ENCODE measurements at places on chromosomes 16 and 17. TPM values are rescaled to one million over a fixed set of nuclear protein-coding genes. Genes with fewer than 3 reads are reported as not detected.

Gene BTBD17
- total RNA-seq: not detected

Gene NOXO1
- not detected for total RNA-seq

Gene TERB1
- total RNA-seq: 0.64 TPM

Gene TBC1D3
- not detected for total RNA-seq

Gene MT4
- total RNA-seq: not detected

Gene ITGB3
- total RNA-seq: 3.8 TPM

Gene TMC6
- 45.9 TPM for total RNA-seq

Gene TEKT1
- total RNA-seq: not detected

Gene ITGAX
- 16.8 TPM for total RNA-seq

Gene FBXO31
- total RNA-seq: 43.0 TPM

Gene SOX8
- 6.6 TPM for total RNA-seq

Gene MYH1
- total RNA-seq: not detected

Gene SLFN12L
- 3.3 TPM for total RNA-seq

Gene KCNJ16
- total RNA-seq: 1.3 TPM

GRCh38 chr17:2183346-2183745 is 120.2 kb downstream of the SMG6 start:
- peaks cover 18% of the 10 kb centered on the region for H3K4me1 ChIP-seq
- peak overlapping the region; percentile 22 for H3K27ac ChIP-seq
- no peaks in the 10 kb centered on the region for H3K36me3 ChIP-seq
- no peak for DNase-seq
- no peak overlapping the region for H3K4me3 ChIP-seq

GRCh38 chr16:53629607-53630312 is 73.9 kb downstream of the RPGRIP1L start:
- no peak for DNase-seq
- no peak overlapping the region for H3K27ac ChIP-seq
- H3K27me3 ChIP-seq: no peaks in the 10 kb centered on the region
- no peaks in the 10 kb centered on the region for H3K36me3 ChIP-seq
- no peak overlapping the region for H3K4me3 ChIP-seq

- peak overlapping the region; percentile 85 for H3K4me3 ChIP-seq
- H3K36me3 ChIP-seq: no peaks in the 10 kb centered on the region
- peak overlapping the region; percentile 83 for H3K27ac ChIP-seq
- DNase-seq: no peak
- H3K27me3 ChIP-seq: peaks cover 33% of the 10 kb centered on the region
- H3K4me1 ChIP-seq: peaks cover 10% of the 10 kb centered on the region
Measured at GRCh38 chr17:76071531-76072147, 678 bp downstream of the SRP68 start.

GRCh38 chr17:70355185-70355584 is 185.9 kb downstream of the KCNJ2 start:
- no peaks in the 10 kb centered on the region for H3K4me1 ChIP-seq
- no peaks in the 10 kb centered on the region for H3K36me3 ChIP-seq
- no peak overlapping the region for H3K27ac ChIP-seq
- no peak overlapping the region for H3K4me3 ChIP-seq
- no peak for DNase-seq

GRCh38 chr17:4208238-4208637 is 55.5 kb downstream of the ANKFY1 start:
- no peak overlapping the region for H3K27ac ChIP-seq
- no peak for DNase-seq
- H3K36me3 ChIP-seq: no peaks in the 10 kb centered on the region
- no peaks in the 10 kb centered on the region for H3K27me3 ChIP-seq

GRCh38 chr16:68319185-68319908 is 8.5 kb downstream of the PRMT7 start:
- H3K4me1 ChIP-seq: no peaks in the 10 kb centered on the region
- no peak overlapping the region for H3K27ac ChIP-seq
- no peaks in the 10 kb centered on the region for H3K36me3 ChIP-seq
- no peaks in the 10 kb centered on the region for H3K27me3 ChIP-seq
- no peak for DNase-seq

GRCh38 chr17:50354776-50355175 is 8.8 kb downstream of the XYLT2 start:
- H3K36me3 ChIP-seq: peaks cover 5% of the 10 kb centered on the region
- no peaks in the 10 kb centered on the region for H3K27me3 ChIP-seq
- no peak overlapping the region for H3K4me3 ChIP-seq
- no peak overlapping the region for H3K27ac ChIP-seq
- DNase-seq: no peak
- H3K4me1 ChIP-seq: no peaks in the 10 kb centered on the region

DNA sequence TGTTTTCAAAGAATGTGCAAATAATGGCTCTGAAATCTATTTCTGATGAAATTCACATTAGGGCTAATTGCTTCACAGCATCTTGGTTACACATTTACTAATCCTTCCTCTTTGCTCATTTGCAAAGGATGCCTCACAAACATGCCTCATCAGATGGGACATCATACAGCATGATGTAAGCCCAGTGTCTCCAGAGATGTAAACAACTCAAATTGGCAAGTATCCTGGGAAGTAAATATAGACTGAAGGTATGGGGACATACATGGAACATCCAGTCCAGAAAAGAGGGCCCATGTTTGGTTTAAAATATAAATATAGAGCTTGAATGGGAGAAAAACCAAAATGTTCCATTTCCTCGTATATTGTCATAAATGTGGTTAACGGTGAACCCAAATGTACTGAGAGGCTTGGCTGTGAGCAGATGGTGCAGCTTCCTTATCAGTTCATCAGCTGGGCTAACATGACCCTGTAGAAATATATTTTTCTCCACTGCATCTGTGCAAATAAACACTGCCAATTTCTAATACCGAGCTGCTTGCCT is 142.9 kb upstream of the NUDT7 start:
- H3K4me3 ChIP-seq: no peak overlapping the region
- H3K36me3 ChIP-seq: no peaks in the 10 kb centered on the region
- no peaks in the 10 kb centered on the region for H3K27me3 ChIP-seq
- no peaks in the 10 kb centered on the region for H3K4me1 ChIP-seq
- no peak for DNase-seq

DNA sequence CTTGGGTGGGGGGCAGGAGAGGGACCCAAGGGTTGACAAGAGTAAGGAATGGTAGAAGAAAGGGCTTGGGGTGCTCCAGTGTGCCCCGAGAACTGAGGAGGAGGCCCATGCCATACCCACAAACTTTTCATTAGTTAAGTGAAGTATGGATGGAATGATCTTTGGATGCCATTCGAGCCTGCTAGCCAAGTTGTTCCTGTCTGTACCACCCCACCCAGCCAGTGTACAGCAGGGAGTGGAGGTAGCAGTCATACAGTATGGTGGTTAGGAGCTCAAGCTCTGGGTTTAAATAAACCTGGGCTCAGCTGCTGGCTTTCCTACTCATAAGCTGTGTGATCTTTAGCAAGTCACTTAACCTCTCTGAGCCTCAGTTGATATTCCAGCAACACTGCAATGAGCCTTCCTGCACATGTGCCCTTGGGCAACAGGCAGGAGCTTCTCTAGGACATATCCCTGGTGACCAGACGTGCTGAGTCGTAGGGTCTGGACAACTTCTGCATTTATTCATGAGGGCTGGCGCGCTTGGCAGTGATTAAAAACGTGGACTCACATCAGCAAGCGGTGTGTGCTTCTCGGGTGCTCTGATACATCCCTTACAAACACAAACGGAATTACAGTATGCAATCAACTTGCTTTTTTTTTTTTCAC is 22.9 kb downstream of the ITPRIPL2 start:
- peaks cover 14% of the 10 kb centered on the region for H3K4me1 ChIP-seq
- H3K4me3 ChIP-seq: no peak overlapping the region
- no peaks in the 10 kb centered on the region for H3K36me3 ChIP-seq

DNA sequence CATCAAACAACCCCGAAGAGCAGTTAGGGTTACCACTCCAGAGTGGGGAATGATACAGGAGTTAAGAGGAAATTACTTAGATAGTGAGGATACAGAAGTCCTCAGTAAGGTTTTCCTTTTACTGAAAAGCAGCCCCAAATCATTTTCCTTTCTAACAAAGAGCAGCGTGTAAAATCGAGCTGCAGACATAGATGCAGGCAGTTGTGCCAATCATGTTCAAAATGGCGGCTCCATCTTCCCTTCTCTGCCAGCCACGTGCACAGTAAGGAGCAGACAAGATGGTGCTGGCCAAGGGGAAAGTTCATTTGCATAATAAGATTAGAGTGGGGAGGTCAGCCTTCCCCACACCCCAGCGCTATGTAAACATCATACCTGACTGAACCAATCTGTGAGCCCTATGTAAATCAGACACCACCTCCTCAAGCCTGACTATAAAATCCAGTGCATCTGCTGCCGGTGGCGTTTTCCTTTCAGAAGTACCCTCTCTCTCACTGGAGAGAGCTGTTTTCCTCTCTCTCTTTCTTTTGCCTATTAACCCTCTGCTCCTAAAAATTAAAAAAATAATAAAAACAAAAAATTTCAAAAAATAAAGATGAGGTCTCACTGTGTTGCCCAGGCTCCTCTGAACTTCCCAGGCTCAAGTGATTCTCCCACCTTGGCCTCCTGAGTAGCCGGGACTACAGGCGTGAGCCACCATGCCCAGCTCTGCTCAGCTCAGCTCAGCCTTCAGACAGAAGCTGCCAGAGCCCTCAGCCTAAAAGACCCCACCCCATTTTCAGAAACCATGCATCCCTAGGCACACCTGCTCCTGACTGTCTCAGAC is 2.6 kb upstream of the SRL start:
- H3K27ac ChIP-seq: no peak overlapping the region
- no peak overlapping the region for H3K4me3 ChIP-seq
- H3K4me1 ChIP-seq: no peaks in the 10 kb centered on the region
- no peaks in the 10 kb centered on the region for H3K36me3 ChIP-seq

GRCh38 chr17:71111460-71111859 is 942.1 kb downstream of the KCNJ2 start:
- no peak for DNase-seq
- H3K36me3 ChIP-seq: no peaks in the 10 kb centered on the region
- H3K4me1 ChIP-seq: no peaks in the 10 kb centered on the region
- H3K27ac ChIP-seq: no peak overlapping the region
- no peak overlapping the region for H3K4me3 ChIP-seq

- no peaks in the 10 kb centered on the region for H3K27me3 ChIP-seq
- no peaks in the 10 kb centered on the region for H3K36me3 ChIP-seq
- H3K4me3 ChIP-seq: no peak overlapping the region
- H3K27ac ChIP-seq: peak overlapping the region; percentile 85
- H3K4me1 ChIP-seq: no peaks in the 10 kb centered on the region
Measured at GRCh38 chr16:28324235-28324886, 32.0 kb downstream of the SBK1 start.

DNA sequence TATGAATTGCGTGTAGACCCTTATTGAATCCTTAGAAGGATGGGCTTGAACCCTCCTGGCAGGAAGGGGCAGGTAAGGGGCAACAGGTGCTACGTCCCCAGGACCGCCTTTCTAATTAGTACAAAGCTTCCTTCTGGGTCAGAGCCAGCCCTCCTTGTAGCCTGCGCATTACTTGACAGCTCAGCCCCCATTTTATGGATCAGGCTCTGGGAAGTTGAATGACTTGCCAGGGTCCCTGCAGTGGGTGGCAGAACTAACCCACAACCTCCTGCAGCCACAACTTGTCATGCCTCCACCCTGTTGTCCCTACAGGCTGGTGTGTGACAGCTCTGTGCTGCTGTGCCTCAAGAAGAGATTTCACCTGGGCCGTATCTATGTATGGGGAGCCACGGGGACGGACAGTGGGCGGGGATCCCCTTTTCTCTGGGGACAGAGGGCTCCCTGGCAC is 2.7 kb downstream of the MYO15B start:
- DNase-seq: no peak
- H3K27ac ChIP-seq: peak overlapping the region; percentile 96
- H3K27me3 ChIP-seq: no peaks in the 10 kb centered on the region
- no peaks in the 10 kb centered on the region for H3K4me1 ChIP-seq
- H3K36me3 ChIP-seq: no peaks in the 10 kb centered on the region
- peak overlapping the region; percentile 91 for H3K4me3 ChIP-seq

DNA sequence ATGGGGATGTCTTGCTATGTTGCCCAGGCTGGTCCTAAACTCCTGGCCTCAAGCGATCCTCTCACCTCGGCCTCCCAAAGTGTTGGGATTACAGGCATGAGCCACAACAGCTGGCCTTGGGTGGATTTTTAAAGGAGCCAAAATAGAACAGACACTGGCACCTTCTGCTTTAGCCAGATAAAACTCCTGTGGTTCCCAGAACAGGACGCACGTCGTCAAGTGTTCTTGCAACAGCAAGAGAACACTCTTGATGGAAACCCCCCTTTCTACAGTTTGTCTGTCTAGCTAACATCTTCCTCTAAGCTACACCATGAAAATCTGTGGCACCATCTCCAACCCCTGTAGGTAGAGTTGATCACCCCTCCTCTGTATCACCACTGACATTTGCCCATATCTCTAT is 122.6 kb downstream of the NPIPB5 start:
- no peak for DNase-seq
- H3K27ac ChIP-seq: no peak overlapping the region
- no peak overlapping the region for H3K4me3 ChIP-seq
- H3K27me3 ChIP-seq: no peaks in the 10 kb centered on the region

GRCh38 chr16:66290431-66290830 is 76.1 kb upstream of the CDH5 start:
- DNase-seq: no peak
- no peak overlapping the region for H3K27ac ChIP-seq
- H3K4me3 ChIP-seq: no peak overlapping the region
- H3K27me3 ChIP-seq: no peaks in the 10 kb centered on the region
- no peaks in the 10 kb centered on the region for H3K36me3 ChIP-seq
- H3K4me1 ChIP-seq: no peaks in the 10 kb centered on the region

DNA sequence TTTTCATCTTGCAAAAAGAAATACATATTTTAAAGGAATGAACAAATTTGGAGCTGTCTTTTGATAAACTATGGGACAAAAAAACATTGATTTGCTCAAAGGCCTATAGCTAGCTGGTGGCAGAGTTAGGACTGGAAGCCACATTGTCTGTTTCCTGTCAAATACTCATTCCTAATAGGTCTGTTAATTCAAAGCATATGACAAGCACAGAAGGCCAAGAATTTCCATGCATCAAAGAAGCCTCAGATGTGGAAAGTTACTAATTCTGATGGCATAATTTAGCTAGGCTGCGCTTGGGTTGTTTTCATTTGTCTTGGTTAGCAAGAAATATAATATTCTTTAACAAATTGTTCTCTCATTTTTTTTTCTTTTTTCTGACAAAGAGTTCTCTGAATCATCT is 98.0 kb downstream of the CDK5R1 start:
- no peaks in the 10 kb centered on the region for H3K27me3 ChIP-seq
- H3K4me1 ChIP-seq: no peaks in the 10 kb centered on the region
- no peak overlapping the region for H3K27ac ChIP-seq
- no peak for DNase-seq

DNA sequence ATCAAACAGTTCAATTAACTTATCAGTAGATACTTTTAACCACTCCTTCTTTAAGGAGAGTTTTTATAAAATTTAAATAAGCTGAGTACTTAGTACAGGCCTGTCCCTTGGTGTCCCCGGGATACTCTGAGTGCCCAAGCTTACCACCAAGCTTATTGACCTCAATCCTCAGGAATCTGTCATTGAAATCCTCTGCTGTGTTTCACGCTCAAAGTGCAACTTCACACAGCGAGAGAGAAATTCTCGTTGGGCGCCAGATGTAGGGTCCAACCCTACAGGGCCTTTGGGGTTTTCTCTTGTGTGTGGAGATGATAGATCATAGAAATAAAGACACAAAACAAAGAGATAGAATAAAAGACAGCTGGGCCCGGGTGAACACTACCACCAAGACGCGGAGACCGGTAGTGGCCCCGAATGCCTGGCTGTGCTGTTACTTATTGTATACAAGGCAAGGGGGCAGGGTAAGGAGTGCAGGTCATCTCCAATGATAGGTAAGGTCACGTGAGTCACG is 65.3 kb upstream of the ARL4D start:
- peaks cover 8% of the 10 kb centered on the region for H3K4me1 ChIP-seq
- H3K36me3 ChIP-seq: no peaks in the 10 kb centered on the region
- DNase-seq: no peak
- H3K4me3 ChIP-seq: no peak overlapping the region
- no peaks in the 10 kb centered on the region for H3K27me3 ChIP-seq

- no peaks in the 10 kb centered on the region for H3K27me3 ChIP-seq
- H3K4me3 ChIP-seq: no peak overlapping the region
- H3K36me3 ChIP-seq: no peaks in the 10 kb centered on the region
- DNase-seq: no peak
Measured at GRCh38 chr17:56708220-56708558, 114.7 kb downstream of the NOG start.

All from breast epithelium (tissue), 4 donors.